NAMALWA (cell line): ENCODE measurements at places on chromosomes 7 and 10.

DNA sequence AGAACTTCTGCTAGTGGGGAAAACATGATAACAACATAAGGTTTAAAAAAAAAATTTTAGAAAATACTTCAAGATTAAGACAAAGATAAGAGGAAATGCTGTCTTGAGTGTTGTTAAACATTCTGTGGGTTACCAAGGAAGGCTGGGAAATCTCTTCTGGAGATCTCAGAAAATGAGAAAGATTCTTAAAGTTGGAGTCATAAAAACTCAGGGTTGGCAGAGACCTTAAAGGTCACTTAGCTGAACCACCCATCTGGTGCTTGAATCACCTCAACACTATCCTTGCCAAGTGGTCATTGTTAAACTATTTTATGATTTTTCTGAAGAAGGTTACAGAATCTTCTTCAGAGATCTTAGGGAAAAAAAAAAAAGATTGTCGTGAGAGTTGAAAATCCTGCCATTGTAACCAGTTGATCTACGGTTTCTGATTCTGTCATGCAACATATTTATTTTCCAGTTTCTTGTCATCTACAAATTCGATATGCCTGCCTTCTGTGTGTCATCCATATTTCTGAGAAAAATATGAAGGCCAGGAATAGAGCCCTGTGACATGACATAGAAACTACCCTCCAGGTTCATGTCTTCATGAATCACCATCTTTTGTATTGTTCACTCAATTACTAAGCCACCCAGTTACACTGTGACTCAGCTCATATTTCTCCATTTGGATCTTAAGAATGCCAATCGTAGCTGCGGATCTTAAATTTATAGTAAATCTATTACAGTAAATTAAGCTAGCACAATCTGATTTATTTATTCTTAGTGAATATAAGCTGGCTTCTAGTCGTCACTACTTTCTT lies 179.2 kb downstream of the ST7 start:
- no peak for DNase-seq

GRCh38 chr7:155276800-155277375 lies 20.8 kb upstream of the INSIG1 start:
- DNase-seq, result no peak

GRCh38 chr7:132352800-132353199 lies 223.5 kb downstream of the PLXNA4 start:
- no peak for DNase-seq

- no peak for DNase-seq
These were observed 140.6 kb downstream of the PCDH15 start for GRCh38 chr10:54660397-54660796.

DNA sequence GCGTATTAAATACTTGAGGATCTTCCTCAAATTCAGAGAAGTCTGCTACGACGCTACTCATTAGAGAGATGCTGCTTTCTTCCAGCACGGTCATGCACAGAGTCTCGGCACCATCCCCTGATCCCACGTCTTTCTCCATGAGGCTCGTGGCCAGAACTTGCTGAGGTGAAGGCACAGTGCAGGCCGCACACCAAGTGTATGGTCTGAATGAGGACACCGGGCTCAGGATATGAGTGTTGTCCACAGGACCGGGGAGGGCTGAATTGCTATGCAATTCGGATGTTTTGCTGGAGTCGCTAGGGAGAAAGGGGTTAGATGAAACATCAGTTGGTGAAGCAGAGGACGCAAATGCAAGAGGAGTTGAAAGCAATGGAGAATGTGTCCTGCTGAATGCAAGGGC lies 63.0 kb downstream of the KIAA1549 start:
- no peak for DNase-seq

DNA sequence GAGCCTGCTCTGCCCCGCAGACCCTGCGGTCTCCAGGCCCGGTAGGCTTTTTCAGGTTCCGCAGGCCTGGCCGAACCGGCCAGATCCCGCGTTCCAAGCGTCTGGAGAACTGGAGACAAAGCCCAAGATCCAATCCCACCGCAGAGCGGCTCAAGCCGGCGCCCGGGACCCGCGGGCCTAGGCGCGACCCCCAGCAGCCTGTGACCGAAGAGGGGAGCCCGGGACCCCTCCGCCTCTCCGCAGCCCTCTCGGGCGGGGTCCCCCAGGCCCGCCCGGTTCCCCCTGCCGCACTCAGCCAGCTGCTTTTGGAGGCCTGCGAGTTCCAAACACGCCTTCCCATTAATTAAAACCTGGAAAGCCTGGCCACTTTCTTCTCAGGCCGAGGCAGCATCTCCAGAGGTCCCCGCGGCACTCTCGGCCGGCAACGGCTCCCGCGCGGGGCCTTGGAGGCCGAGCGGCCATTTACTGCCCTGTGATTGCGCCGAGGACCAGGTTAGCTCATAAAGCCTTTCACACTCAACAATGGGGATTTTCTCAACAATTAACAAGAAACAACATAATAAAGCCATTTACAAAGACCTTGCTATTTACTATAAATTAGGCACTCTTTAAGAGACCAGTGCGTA lies 16.7 kb downstream of the SKIDA1 start:
- DNase-seq, result no peak

DNA sequence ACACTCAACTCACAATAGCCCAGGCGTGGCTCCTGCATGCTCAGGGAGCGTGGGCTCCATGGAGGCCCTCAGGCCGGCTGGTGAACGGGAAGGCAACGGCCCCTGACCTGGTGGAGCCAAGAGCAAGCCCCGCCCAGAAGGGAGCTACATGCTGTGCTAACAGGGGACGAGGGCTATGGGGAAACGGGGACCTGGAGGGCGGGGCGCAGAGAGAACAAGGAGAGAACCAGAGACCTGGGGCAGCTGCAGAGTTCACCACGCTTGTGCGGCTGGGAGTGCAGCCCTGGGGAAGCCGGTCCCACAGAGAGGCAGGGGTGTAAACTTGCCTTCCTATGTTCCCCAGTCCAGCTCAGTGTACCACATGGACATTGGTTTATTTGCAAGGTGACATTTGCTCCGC lies 69.2 kb upstream of the PPP2R2D start:
- no peak for DNase-seq

DNA sequence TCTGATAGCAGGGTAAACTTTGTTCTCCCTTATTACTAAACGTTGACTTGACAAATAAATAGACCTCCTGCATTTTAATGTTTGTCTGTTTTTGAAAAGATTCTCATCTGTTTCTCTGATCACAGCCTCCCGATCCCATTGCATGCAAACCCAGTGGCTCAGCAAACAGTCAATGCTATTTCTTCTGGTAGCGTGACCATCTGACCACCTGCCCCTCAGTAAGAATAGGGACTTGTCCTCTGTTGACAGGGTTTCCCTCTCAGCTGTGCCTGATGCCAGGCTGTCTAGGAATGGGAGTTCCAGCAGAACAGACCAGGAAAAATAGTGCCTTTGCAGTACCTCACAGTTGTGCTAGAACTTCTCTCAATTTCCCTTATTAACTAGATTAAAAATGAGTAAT lies 40.7 kb upstream of the EBLN1 start:
- no peak for DNase-seq

GRCh38 chr10:80493522-80494051 lies 39.5 kb downstream of the TSPAN14 start:
- no peak for DNase-seq

- DNase-seq, result no peak
These were observed 145.0 kb downstream of the MAD1L1 start for GRCh38 chr7:2087744-2088143.

DNA sequence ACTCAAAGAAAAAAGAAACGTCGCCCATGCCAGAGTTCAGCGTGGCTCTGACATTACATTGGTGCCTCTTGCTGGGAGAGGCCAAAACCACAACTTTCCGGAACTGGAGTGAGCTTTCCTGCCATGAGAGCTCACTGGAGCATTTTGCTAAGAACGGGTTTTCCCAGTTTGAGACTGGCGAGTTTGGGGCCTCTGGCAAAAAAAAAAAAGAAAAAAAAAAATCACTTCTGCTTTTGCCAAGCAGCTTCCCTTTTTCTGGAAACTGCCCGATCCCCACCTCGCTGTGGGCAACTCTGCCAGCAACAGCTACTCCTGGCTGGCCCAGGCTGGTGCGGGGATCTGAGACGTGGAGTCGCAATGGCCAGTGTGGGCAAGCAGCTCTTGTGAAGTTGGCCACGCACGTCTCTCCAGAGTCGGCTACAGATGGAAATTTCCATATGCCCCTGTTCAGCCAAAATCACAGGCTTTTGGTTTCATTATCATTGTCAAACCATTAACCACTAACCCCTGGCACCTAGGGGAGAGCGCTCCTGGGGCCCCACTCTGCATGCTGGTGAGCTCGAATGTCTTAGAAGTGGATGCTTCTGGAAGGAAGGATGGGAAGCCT lies 25.7 kb downstream of the PRKAG2 start:
- peak; percentile 23 for DNase-seq

- no peak for DNase-seq
These were observed 486.1 kb downstream of the SEMA3D start for GRCh38 chr7:84700563-84701370.

DNA sequence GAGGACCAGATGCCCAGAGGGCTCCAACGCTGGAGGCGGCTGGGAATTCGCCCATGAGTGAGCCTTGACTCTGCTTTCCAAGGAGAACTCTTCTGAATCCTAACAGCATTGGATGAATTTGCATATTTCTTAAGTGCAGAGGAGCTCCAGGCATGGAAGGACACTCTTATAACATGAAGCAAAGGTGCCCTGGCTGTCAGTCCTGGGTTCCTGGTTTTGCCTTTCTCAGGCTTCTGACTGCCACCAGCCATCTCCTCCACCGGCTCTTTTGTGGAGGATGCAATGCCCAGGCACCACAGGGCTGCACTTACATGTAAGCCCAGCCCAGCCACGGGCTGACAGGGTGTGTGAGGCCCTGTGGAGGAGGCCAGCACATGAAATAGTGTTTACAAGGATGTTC lies 8.2 kb downstream of the CLRN3 start:
- no peak for DNase-seq

DNA sequence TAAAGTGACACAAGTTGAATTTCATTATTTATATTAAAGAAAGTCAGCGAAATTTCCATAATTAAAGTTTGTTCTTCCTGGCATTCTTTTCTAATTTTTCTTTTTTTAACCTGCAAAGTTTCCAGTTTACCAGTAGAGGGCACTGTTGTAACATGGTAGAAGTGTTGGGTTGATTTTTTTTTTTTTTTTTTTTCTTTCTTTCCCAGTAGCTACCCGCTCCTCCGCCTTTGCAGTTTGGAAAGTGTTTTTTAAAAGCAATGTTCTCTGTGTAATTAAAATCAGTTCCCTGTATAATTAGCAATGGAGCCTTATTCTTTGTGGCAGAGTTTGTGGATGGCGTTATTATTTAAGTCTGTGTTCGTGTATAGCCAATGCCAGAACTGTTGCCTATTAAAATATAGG lies 53.7 kb downstream of the TAF3 start:
- peak; percentile 55 for DNase-seq

GRCh38 chr10:48782386-48782785 lies 97.7 kb downstream of the WDFY4 start:
- DNase-seq, result no peak

DNA sequence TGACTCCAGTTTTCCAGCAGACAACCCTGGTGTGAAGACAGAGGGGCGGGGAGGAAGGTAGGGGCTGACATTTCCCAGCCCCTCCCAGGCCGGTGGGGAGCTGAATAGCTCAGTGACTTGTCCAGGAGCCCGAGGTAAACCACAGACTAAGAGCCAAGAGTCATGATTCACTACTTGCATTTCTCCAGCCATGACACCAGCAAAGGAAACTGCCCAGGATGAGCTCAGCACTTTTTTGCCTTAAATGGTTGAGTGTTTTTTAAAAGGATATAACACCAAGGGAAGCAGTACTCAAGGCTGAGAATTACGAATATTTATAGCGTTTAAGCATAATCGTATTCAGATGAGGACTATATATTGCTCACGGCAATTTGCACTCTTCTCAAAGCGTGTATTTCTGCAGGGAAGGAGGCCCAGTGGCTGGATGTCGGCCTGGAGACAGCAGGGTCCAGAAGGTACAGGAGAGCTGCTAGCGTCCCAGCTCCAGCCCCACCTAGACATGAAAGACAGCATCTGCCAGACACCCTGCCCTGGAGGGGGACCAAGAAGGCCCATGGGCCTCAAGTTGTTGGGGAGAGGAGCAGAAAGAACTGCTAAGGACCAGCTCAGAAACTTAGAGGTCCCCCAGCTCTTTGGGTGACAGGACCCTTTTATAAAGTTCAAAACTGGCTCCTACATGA lies 141.4 kb downstream of the GRID1 start:
- DNase-seq, result no peak

GRCh38 chr7:118214833-118215182 lies 9.7 kb upstream of the ANKRD7 start:
- DNase-seq, result no peak

GRCh38 chr7:130350945-130351790 lies 6.6 kb downstream of the CPA5 start:
- DNase-seq, result no peak

GRCh38 chr7:131504157-131504899 lies 52.1 kb downstream of the PODXL start:
- no peak for DNase-seq

DNA sequence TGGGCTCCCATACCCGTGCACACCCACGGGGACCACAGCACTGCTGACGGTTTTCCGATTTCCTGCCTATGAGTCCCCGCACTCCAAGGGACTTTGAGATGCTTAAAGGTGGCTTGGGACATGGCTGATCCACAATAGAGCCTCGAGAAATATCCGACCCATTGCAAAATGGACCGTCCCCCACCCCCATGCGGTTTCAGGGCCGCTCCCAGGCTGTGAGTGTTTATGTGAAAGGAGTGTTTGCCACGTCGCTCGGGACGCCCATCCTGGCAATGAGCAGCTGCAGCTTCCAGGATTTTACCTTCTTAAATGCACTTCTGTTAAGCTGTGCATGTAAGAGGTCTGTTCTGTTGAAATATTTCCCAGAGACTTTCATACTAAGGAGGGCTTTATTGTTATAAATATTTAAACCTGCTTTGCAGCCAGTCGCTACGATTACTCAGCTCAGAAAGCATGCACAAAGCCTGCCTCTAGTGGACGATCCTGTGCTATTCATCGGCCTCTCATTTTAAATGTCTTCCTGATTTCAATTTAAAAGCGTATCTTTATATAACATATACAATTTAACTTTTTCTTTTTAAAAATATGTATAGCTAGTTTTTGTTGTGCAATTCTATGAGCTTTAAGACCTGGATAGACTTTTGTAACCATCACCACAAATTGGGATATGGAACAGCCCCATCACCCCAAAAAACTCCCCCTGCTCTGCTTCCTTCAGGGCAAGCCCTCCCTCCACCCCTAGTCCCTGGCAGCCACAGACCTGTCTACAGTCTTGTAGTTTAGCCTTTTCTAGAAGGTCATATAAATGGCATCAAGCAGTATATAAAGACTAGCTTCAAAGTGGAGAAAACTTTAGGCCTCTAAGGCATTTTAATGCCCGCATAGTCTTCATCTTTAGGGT lies 418.3 kb downstream of the PAXIP1 start:
- DNase-seq, result peak; percentile 25

DNA sequence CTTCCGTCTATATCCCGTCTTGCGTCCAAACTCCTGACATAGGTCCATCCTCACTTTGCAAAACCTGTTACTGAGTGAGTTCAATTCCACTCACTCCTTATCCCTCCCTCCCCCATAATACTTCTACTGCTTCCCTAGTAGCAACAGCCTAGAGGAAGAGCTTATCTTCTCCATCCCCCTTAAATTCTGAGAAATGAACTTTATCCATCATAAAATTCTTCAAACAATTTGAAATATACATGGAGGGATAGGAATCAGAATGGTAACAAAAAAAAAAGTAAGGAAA lies 27.6 kb downstream of the SEMA3C start:
- DNase-seq, result no peak
